Natural killer cell treated with Interleukin-12 subunit alpha and Interleukin-12 subunit beta and Interleukin-15 and Interleukin-18, amount 100 ng/mL, for 72 hours (primary cell): ENCODE measurements at places on chromosomes 12 and 14. TPM values are rescaled to one million over a fixed set of nuclear protein-coding genes. Genes with fewer than 3 reads are reported as not detected.

- H3K27ac ChIP-seq = no peak overlapping the region
- H3K27me3 ChIP-seq = peaks cover 69% of the 10 kb centered on the region
- H3K4me3 ChIP-seq = no peak overlapping the region
- no peaks in the 10 kb centered on the region for H3K4me1 ChIP-seq
- no peak for DNase-seq
Observed at GRCh38 chr12:53937596-53938325, 870 bp upstream of the HOXC13 start.

DNA sequence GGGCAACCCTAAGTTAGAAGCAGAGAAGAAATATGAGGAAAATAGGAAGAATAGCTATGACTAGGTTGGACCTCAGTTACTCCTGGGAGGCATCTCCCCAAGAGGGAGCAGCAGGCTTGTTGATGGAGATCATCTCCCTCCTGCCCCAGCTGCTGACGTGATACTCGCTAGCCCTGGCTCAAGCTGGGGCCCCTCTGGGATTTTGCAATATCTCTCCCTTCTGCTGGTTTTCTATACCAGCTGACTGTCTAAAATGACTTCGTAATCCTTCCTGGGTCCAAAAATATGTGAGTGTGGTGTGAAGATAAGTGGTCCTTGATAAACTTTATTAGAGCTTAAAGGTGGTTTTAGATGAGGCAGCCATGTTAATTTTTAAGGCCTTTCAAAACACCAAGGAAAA lies 4.5 kb upstream of the HECTD4 start:
- peak overlapping the region; percentile 15 for H3K27ac ChIP-seq
- DNase-seq = no peak
- H3K27me3 ChIP-seq = no peaks in the 10 kb centered on the region
- H3K4me1 ChIP-seq = peaks cover 9% of the 10 kb centered on the region

- no peak overlapping the region for H3K4me3 ChIP-seq
- H3K36me3 ChIP-seq = no peaks in the 10 kb centered on the region
- H3K27ac ChIP-seq = no peak overlapping the region
- H3K4me1 ChIP-seq = peaks cover 13% of the 10 kb centered on the region
- no peaks in the 10 kb centered on the region for H3K27me3 ChIP-seq
- DNase-seq = no peak
Observed at GRCh38 chr12:107306141-107306659, 212.9 kb upstream of the CRY1 start.

DNA sequence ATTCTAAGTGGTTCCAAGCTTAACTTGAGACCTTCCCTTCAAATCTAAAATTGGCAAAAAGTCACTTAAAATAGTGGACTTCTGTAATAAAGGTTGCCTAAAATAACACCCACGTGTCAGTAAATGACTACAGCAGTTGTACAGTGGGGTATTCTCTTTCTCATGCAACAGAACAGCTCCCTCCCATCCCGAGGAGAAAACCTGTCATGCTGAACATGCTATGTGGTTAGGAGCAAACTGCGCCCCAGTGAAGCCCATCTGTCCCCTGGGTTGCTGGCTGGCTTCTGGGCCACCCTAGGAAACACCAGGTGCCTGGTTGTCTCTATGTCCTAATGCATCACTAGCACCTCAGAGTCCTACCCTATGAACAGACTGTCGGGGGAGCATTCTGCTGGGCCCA lies 2.7 kb downstream of the BTBD6 start:
- peaks cover 10% of the 10 kb centered on the region for H3K4me1 ChIP-seq
- DNase-seq = no peak
- H3K27ac ChIP-seq = no peak overlapping the region
- H3K4me3 ChIP-seq = peak overlapping the region; percentile 73
- no peaks in the 10 kb centered on the region for H3K36me3 ChIP-seq

DNA sequence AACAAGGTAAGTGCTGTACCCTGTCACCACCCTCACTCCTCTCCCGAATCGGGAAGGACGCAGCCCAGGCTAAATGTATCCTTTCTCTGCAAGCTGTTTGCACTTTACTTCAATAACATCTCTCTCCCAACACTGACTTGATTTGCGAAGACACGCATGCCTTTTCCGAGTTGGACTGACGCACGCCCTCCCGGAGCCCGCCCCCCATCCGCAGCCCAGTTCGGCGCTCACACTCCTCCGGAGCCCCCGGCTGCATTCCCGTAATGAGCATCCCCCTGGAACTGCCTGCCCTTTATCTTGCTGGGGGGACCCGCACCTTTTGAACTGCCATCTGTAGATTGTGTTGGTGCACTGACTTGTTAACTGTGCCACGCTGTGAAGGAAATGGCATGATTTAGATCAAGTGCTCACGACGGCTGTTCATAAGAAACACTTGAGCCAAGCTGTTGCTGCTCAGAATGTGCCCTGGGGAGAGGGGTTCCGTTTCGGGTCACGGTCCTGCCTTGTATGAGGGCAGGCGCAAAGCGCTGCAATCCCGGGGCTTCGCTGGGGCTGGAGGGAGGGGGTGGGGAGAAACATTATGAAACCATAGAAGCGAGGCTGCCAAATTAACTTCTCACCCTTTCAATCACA lies 176.6 kb upstream of the CDKN3 start:
- H3K36me3 ChIP-seq = no peaks in the 10 kb centered on the region
- no peak overlapping the region for H3K27ac ChIP-seq
- peaks cover 43% of the 10 kb centered on the region for H3K27me3 ChIP-seq
- H3K4me3 ChIP-seq = no peak overlapping the region

GRCh38 chr14:50242096-50242495 lies 10.7 kb upstream of the SOS2 start:
- no peaks in the 10 kb centered on the region for H3K27me3 ChIP-seq
- peak overlapping the region; percentile 22 for H3K27ac ChIP-seq
- H3K36me3 ChIP-seq = no peaks in the 10 kb centered on the region

- H3K4me3 ChIP-seq = no peak overlapping the region
- no peaks in the 10 kb centered on the region for H3K36me3 ChIP-seq
- H3K27ac ChIP-seq = no peak overlapping the region
- H3K4me1 ChIP-seq = peaks cover 26% of the 10 kb centered on the region
Observed at GRCh38 chr12:47839214-47839876, 19.6 kb upstream of the HDAC7 start.

DNA sequence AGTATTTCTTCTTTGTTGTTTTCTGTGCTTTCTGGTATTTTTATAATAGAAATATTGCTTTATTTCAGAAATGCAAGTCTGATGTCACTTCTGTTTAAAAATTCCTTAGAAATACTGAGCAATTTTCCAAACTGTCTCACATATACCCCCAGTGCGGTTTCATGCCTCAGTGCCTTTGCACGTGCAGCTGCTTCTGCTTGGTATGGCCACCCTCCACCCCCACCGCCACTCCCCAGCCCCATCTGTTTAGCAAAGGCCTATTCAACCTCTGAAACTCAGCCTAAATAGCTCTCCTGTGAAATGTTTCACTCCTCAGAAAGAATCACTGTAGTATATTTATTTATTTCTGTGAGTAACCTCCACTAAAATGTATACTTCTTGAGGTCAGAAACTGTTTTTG lies 52.3 kb downstream of the PPM1H start:
- DNase-seq = no peak
- peaks cover 15% of the 10 kb centered on the region for H3K27me3 ChIP-seq
- H3K4me1 ChIP-seq = no peaks in the 10 kb centered on the region
- H3K4me3 ChIP-seq = no peak overlapping the region
- H3K36me3 ChIP-seq = no peaks in the 10 kb centered on the region

PLA2G1B gene
- not detected for total RNA-seq

CLEC4C gene
- not detected for total RNA-seq

KRT71 gene
- total RNA-seq = not detected
